Fibroblast of lung (primary cell): ENCODE measurements at places on chromosomes 6 and 20. TPM values are rescaled to one million over a fixed set of nuclear protein-coding genes. Genes with fewer than 3 reads are reported as not detected.

GRCh38 chr6:91711518-91711917 is 1124.6 kb upstream of the MAP3K7 start:
- H3K4me1 ChIP-seq, result no peaks in the 10 kb centered on the region
- no peaks in the 10 kb centered on the region for H3K27me3 ChIP-seq
- no peak overlapping the region for H3K27ac ChIP-seq
- no peak for DNase-seq
- H3K4me3 ChIP-seq, result no peak overlapping the region
- no peaks in the 10 kb centered on the region for H3K36me3 ChIP-seq

GRCh38 chr20:43477193-43477592 is 19.5 kb downstream of the SRSF6 start:
- H3K27ac ChIP-seq, result no peak overlapping the region
- no peaks in the 10 kb centered on the region for H3K36me3 ChIP-seq
- no peaks in the 10 kb centered on the region for H3K27me3 ChIP-seq
- H3K4me3 ChIP-seq, result no peak overlapping the region
- DNase-seq, result no peak
- no peaks in the 10 kb centered on the region for H3K4me1 ChIP-seq

Gene GGT7
- 9.5 and 15.2 TPM in 2 replicates for total RNA-seq

- H3K27ac ChIP-seq, result no peak overlapping the region
- H3K4me3 ChIP-seq, result no peak overlapping the region
- no peaks in the 10 kb centered on the region for H3K27me3 ChIP-seq
- no peak for DNase-seq
- H3K36me3 ChIP-seq, result no peaks in the 10 kb centered on the region
Measured at GRCh38 chr6:11659757-11660156, 118.8 kb downstream of the ADTRP start.

Gene CDSN
- not detected in 2 replicates for total RNA-seq
